ENCODE measurements at places on chromosomes 16 and 17.

DNA sequence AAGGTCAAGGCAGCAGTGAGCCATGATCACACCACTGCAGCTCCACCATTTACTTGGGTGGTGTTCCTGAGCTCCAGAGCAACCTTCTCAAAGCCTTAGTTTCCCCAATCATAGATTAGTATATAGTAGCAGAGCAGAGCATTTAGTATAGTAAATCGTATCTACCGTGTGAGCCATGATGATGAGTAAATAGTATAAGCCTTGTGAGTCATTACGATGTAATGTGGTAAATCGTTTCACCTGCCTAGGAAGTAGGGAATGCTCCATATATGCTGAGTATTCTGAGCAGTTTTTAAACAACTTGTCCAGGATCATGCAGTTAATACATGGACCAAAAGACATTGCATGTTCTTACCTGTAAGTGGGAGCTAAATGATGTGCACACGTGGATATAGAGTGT is 66.4 kb downstream of the SCNN1B start:
- no peak for DNase-seq

- DNase-seq, result no peak
Observed at GRCh38 chr17:83171661-83172060, 92.3 kb downstream of the METRNL start.

DNA sequence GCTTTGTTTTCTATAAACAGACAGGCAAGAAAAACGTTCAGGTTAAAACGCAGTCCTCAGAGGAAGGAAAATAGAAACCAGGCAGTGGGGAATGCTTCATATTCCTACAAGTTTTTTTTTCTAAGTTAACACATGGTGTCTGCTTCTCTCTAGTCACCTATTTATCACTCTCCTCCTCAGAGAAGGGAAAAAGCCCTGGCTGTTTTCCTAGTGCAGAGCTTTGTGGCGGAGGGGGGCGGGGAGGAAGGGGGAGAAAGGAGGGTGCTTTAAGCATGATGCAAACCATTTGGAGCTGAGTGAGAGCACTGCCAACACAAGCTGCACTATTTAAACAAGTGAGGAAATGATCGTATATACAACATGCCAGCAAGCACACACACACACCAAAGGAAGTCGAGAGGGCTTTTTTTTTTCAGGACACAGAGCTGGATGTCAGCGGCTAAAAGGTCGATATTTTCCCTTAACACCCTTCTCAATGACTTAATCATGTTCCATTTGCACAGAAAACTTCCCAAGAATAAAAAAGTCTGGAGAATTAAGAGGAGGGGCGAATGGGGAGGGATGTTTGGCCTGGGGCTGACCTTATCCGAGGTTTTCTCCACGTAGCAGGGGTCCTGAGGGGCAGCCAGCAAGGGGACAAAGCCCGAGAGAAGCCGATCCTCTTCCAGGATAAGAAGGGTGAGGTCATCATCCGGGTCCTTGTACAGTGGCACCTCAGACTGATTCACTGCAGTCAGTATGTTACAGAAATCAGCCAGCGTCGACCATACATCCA is 117.4 kb downstream of the HIC1 start:
- DNase-seq, result no peak

DNA sequence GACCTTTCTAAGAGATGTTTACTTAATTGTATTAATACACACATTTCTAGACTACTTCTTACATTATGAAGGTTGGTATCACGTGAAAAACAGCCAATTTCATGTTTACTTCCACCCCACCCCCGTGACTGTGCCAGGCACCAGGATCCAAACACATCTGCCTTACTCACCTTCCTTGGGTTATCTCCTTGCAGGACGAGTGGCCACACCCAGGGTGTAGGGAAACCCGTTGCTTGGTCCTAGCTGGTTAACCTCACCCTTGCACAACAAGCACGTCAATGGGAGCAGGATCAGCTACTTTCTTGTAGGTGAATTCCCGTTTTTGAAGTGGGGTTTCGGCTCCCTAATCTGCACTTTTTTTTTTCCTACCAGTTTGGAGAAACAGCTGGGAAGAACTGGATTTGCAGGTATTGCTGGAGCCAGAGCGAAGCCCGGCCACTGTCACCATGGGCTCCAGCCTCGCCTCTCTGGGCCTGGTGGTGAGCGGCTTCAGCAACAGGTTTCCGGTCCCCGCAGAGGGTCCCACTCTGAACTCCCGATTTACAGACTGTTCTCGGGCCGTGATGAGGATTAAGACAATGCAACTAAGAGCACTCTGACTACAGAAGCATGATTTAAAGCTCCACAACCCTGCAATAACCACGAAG is 2.1 kb upstream of the UBB start:
- DNase-seq, result no peak

GRCh38 chr16:84120023-84120422 is 3.3 kb upstream of the MBTPS1 start:
- DNase-seq, result no peak

DNA sequence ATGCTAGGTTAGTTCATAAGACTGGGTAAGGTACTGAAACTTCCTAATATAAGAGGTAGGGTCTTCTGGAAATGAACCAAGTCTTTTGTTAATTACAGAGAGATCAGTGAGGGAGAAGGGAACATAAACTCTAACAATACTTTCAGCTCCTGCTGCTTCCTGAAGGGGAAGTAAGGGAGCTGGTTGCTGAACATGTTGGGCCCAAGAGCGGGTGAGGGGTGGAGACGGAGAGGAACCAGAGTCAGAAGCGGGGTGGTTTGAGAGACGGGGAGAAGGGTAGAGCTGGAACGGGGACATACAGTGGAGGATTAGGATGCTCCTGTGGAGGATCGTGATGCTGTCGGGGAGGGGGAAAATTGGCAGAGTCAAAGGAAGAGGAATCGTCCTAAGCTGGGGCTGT is 11.5 kb upstream of the ZNF747 start:
- no peak for DNase-seq

GRCh38 chr16:12240036-12240435 is 263.5 kb downstream of the SNX29 start:
- no peak for DNase-seq

DNA sequence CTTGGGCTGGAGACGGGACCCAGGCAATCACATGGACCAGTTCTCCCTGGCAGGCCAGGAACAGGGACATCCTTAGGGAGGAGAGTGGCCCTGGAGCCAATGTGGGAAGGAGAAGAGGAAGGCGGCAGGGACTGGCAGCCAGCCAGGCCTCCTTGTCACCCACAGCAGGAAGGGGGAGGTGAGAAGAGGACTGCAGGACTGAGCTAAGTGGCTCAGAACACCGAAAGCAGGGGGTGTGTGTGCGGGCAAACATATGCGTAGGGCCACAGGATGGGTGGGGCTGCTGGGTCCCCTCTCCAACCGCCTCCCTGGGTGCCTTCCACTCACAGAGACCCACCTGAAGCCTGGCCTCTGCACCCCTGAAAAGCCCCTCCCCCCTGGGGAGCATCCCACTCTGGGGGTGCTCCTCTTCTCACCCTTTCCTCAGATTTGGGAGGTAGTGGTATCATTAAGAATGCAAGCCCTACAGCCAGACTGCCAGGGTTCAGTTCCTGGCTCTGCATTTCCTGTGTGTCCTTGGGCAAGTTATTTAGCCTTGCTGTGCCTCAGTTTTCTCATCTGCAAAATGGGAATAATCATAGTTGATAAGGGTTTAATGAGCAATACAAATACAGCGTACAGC is 8.1 kb downstream of the PNMT start:
- DNase-seq, result peak; percentile 27

GRCh38 chr16:12095275-12096156 is 119.0 kb downstream of the SNX29 start:
- DNase-seq, result peak; percentile 72

Measured in suppressor macrophage treated with lipopolysaccharide for 4 hours (primary cell).